GM04503 (cell line): ENCODE measurements at places on chromosomes 6 and 20.
A peak's percentile ranks its signal among the peaks of the same experiment; 100 is the strongest.

GRCh38 chr6:12533586-12533985, 183.0 kb upstream of the PHACTR1 start:
- DNase-seq = no peak

DNA sequence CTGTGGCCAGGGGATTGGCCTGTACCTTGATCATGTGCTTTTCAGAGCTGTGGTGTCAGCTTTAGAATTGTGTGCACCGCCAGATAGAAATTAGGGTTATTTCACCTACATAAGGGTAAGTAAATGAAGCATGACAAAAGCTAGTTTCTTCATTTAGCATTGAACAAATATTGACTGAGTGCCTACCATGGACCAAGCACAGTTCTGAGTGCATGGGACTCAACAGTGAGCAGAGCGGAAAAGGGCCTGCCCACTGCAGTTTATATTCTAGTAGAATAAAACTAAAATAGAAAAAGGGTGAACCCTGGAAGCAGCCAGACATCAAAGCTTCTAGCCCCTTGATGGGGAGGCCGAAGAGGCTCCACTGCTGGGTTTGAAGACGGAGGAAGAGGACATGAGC, 25.6 kb downstream of the ECT2L start:
- no peak for DNase-seq

DNA sequence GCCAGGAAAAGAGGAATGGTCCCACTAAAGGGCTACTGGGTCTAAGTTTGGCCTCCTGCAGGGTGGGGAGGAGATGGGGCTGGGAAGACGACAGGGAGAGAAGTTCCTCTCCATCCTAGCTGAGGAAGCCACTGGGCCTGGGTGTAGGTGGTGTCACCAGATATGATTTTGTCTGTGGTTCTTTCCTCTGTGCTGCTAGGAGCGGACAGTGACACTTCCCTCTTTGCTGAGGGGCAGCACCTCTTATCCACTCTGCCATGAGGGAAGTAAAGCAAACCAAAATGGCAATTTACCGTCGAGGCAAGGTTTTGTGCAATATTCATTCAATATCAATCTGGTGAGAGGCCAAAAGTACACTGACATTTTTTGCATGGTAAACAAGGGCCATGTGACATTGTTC, 33.0 kb upstream of the NR2E1 start:
- DNase-seq = no peak

- DNase-seq = peak; percentile 63
These were observed 13.7 kb upstream of the PRDM13 start for GRCh38 chr6:99592900-99593299.

- DNase-seq = peak; percentile 12
These were observed 214.0 kb downstream of the CLIC5 start for GRCh38 chr6:45801471-45802289.

DNA sequence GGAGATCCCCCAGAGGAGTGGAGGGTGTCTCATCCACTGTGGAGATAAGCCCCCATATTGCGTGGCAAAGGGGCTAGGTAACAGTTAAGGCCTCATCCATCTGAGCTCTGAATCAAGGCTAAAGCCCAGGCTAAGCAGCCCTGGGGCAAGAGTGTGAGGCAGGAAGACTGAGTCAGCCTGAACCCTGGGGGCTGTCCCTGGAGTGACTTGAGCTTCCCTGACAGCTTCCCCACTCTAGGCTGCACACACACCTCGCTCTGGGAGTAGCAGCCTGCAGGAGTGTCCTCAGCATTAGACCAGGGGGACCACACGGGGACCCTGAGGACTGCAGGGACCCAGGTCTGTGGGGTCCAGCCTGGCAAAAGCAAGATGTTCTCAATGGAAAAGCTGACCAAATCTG, 27.9 kb downstream of the UBD start:
- DNase-seq = no peak

- DNase-seq = no peak
These were observed 52.2 kb upstream of the PRL start for GRCh38 chr6:22349051-22349450.

- DNase-seq = no peak
These were observed 244.4 kb downstream of the SAMD5 start for GRCh38 chr6:147752689-147753403.

DNA sequence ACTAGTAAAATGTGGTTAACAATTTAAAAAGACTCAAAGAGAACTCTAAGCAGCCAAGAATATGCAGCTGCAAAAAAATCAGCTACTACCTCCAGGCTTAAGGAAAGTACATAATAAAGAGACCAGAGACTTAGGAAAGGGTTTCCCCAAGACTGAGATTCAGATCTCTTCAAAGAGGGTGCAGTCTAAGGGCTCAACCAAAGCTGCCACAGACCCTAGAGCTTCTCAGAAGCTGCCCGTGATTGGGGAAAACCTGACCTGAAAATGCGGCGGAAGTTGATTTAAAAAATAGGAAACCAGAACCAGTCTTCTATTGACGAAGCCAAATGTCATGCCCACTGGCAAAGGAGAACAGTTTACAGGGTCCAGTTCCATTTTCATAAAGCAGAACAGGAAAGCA, 516.8 kb upstream of the MARCKS start:
- DNase-seq = no peak

- no peak for DNase-seq
These were observed 45.6 kb upstream of the FYN start for GRCh38 chr6:111918825-111919224.

- no peak for DNase-seq
These were observed 34.0 kb upstream of the SH3BGRL2 start for GRCh38 chr6:79597155-79597554.

- DNase-seq = no peak
These were observed 3.6 kb upstream of the MAS1 start for GRCh38 chr6:159887146-159887545.

DNA sequence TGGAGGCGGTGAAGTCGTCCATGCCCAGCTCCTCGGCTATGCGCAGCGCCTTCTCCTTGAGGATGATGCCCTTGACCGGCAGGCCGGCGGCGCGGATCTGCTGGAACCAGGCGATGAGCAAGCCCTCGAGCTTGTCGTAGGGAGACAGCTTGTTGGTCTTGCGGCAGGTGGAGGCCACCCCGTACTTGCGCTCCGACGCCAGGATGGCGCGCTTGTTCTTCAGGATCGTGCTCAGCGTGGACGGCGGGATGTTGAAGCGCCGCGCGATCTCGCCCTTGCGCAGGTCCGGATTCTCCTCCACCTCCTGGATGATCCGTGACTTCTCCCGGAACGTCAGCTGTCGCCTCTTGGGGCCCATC, 435 bp downstream of the CENPB start:
- no peak for DNase-seq

DNA sequence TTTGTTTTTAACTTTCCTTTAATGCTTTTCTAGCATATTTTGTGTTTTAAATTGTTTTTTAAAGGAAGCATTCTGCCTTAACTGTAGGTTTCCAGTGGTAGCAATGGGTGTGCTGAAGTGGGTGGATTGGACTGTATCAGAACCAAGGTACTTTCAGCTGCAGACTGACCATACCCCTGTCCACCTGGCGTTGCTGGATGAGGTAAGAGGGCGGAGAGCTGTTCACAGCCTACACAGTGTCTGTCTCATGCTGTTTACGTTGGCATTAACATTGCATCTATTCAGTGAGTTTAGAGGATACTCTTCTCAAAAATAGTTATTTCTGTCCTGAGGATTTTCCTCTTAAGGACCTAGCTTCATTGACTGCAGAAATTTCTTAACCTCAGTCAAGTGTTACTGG, 11.9 kb downstream of the NELFCD start:
- no peak for DNase-seq

DNA sequence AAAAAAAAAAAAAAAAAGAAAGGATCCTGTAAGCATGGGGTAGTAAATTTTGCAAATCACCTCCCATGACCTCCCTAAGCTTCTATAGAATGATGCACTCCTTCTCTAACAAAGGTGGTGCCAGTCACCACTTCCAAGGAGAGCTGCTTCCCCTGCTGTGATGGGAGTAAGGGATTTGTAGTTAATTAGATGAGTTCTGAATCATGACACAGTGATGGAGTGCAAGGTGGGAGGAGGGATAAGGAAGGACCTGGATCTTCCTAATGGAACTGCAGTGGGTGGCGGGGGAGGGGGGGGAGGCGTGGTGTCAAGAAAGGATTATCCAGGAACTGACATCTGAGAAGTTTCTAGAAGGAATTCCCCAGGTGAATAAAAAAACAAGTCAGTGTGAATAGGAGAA, 47.8 kb downstream of the NRN1 start:
- no peak for DNase-seq

DNA sequence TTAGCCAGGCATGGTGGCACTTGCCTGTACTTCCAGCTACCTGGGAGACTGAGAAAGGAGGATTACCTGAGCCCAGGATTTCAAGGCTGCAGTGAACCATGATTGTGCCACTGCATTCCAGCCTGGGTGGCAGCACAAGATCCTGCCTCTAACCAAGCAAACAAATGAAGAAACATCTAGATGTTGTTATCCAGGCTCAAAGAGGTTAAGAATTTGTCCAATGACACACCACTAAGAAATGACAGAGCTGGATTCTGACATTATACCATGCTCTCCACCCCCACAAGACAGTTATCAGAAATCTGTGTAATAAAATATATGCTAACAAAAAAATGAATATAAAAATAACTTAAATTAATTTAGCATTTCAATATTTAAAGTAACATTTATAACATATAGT, 925.5 kb upstream of the SLC35B3 start:
- no peak for DNase-seq

GRCh38 chr20:47265984-47266383, 90.5 kb downstream of the ZMYND8 start:
- no peak for DNase-seq

GRCh38 chr20:5757949-5758348, 7.7 kb downstream of the SHLD1 start:
- no peak for DNase-seq

GRCh38 chr6:97947841-97948240, 664.8 kb upstream of the MMS22L start:
- DNase-seq = no peak

DNA sequence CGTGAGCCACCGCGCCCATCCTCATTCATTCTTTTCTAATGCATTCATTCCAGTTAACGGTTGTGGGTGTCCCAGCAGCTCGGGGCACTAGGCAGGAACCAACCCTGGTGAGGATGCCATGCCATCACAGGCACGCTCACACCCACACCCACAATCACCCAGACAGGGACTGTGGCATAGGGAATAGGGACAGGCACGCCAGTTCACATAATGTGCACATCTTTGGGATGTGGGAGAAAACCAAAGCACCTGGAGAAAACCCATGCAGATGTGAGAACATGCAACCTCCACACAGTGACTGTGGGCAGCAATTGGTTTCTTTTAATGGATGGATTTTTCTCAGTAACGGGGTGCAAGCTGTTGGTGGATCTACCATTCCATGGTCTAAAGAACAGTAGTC, 64.3 kb downstream of the IRF4 start:
- no peak for DNase-seq

- no peak for DNase-seq
These were observed 249.6 kb upstream of the MOCS1 start for GRCh38 chr6:40183902-40184301.

DNA sequence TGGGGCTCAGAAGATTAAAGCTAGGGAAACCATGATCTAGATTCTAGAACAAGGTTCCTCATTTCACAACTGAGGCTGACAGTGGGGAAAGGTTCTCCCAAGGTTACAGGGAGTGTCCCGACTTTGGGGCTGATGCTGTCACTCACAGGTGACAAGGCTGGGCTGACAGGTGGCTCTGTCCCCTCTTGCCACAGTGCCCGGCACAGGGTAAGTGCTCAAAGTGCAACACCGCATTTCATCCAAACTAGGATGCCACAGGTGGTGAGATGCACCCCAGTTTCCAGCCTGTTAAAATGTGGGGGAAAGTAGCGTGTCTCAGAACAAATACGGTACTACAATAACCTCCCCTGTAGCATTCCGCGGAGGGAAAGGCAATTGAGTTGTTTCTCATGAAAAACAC, 7.8 kb downstream of the ZBP1 start:
- DNase-seq = no peak

GRCh38 chr20:47188540-47188939, 168.0 kb downstream of the ZMYND8 start:
- DNase-seq = no peak

GRCh38 chr20:24743641-24744040, 205.4 kb upstream of the CST7 start:
- DNase-seq = no peak

DNA sequence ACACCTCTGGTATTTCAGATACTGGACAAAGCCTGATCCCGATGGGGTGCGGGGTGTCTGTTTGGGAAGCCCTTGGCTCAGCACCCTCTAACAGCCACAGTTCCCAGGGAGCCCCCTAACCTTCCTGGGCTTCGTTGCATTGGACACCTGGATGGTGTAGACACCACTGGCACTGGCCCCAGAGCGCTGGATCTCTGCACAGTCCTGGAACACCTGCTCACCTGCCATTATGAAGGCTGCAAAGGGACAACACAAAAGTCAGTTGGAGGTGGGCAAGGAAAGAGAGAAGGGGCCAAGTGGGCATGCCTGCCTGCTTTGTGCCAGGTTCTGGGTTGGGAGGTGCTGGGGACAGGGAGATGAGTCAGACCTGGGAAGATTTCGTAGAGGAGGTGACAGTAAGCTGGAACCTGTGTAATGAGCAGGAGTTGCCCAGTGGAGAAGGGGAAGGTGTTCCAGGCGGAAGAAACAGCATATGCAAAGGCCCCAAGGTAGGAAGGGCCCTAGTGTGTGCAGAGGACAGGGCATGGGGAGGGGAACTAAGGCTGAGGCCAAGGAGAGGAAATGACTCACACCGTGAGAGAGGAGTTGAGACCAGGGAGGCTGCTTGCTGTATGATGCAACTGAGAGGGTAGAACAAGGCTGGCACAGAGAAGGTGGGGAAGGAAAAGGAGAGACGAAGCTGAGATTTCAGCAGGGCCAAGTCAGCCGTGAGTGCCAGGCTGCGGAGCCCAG, 34.9 kb downstream of the ANGPT4 start:
- DNase-seq = no peak

DNA sequence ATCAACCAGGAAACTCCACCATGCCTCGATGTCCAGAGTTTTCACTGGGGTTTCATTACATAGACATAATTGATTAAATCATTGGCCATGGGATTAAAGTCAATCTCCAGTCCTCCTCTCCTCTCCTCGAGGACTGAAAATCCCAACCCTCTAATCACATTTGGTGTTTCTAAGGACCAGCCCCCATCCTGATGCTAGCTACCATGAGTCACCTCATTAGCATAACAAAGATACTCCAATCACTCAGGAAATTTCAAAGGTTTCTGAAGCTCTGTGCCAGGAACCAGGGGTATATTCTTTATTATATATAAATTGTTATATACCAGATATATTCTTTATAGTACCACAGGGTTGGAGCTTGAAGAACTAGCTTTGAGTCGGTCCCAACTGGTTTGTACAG, 212.9 kb upstream of the PRND start:
- no peak for DNase-seq

- no peak for DNase-seq
These were observed 977.0 kb downstream of the TFAP2A start for GRCh38 chr6:9437836-9438235.

GRCh38 chr6:123027408-123027807, 31.4 kb downstream of the CLVS2 start:
- no peak for DNase-seq

GRCh38 chr6:11699576-11699975, 79.0 kb downstream of the ADTRP start:
- DNase-seq = no peak
